ENCODE measurements at places on chromosomes 6 and 20. TPM values are rescaled to one million over a fixed set of nuclear protein-coding genes. Genes with fewer than 3 reads are reported as not detected.
A peak's percentile ranks its signal among the peaks of the same experiment; 100 is the strongest.

Gene UNC93A
- not detected for polyA plus RNA-seq

DNA sequence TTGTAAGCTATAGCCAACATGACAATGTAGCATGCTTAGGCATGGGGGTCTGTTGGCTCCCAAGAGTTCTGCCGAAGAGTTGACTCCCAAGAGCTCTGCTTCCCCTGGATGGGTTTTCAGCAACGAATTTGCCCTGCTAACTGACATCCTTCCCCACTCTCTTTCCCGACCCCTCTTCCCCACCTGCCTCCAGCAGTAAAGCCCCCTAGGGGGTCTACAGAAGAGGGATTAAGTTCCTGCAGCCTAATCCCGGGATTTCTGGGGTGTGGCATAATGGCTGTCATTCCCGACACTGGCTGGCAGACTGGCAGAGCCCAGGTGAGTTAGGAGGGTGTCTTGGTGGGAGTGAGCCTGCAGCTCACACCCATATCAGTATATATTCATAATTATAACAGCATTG lies 121.0 kb upstream of the ZNF184 start:
- H3K27ac ChIP-seq = no peak overlapping the region
- no peaks in the 10 kb centered on the region for H3K4me1 ChIP-seq
- peaks cover 70% of the 10 kb centered on the region for H3K27me3 ChIP-seq
- DNase-seq = no peak
- no peaks in the 10 kb centered on the region for H3K36me3 ChIP-seq

- DNase-seq = no peak
- no peaks in the 10 kb centered on the region for H3K36me3 ChIP-seq
- peaks cover 48% of the 10 kb centered on the region for H3K4me1 ChIP-seq
- H3K4me3 ChIP-seq = no peak overlapping the region
Observed at GRCh38 chr20:19071446-19071725, 141.1 kb upstream of the SLC24A3 start.

DNA sequence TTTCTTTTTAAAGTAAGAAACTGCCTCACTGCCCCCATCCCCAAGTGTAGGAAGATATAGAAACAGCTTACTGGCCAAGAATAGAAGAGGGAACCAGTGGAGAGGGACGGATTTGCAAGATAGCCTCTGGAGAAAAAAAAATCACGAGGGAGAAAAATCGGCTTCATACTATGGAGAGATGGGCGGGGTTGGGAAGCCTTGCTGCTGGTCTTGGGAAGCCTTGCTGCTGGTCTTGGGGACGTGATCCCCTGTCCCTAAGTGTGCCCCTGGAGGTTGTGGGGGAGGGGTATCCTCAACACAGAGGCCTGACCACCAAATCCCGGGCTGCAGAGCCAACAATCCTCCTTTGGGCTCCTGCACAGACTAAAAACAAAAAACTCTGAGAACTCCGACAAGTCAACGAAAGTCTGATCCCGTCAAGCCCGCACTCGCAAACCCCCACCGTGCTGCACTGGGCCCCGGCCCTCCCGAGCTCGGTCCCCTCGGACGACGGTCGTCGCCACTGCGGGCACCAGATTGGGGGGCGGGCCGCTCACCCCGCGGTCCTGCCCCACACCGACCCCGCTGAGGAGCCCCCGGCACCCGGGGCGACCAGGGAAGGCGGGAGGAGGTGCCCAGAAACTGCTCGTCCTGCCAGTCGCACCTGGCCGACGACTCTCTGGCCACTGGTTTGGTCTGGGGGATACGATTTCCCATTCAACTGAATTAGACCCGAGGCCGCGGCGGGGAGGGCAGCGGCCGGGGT lies 750 bp downstream of the MAP7 start:
- no peaks in the 10 kb centered on the region for H3K36me3 ChIP-seq
- H3K4me3 ChIP-seq = peak overlapping the region; percentile 15
- H3K4me1 ChIP-seq = peaks cover 16% of the 10 kb centered on the region
- no peak for DNase-seq
- H3K27me3 ChIP-seq = peaks cover 37% of the 10 kb centered on the region

GRCh38 chr6:130417951-130418350 lies 52.1 kb downstream of the TMEM200A start:
- H3K4me3 ChIP-seq = no peak overlapping the region
- H3K27me3 ChIP-seq = no peaks in the 10 kb centered on the region
- DNase-seq = no peak
- H3K27ac ChIP-seq = no peak overlapping the region

- peaks cover 13% of the 10 kb centered on the region for H3K4me1 ChIP-seq
- H3K36me3 ChIP-seq = no peaks in the 10 kb centered on the region
- H3K27ac ChIP-seq = no peak overlapping the region
- no peak for DNase-seq
- H3K27me3 ChIP-seq = no peaks in the 10 kb centered on the region
- no peak overlapping the region for H3K4me3 ChIP-seq
Observed at GRCh38 chr20:60091861-60092260, 133.6 kb downstream of the CDH26 start.

DNA sequence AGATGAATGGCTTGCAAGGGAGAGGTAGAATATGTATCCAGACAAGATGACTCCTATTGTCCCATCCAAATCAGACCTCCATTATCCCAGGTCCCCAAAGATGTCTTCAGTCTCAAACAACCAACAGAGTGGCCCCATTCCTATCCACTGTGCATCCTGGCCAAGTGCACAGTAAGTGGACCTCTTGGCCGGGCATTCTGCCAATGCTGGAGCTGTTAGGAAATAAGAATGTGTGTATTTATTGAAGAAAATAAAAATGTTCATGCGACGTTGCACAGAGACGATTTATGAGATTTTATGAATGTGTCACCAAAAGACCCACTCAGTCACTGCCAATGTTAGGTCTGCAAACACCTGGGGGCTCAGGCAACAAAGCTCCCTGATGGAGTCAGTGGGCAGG lies 196.0 kb downstream of the MAFB start:
- H3K4me1 ChIP-seq = peaks cover 73% of the 10 kb centered on the region
- no peak for DNase-seq
- no peaks in the 10 kb centered on the region for H3K36me3 ChIP-seq
- no peak overlapping the region for H3K4me3 ChIP-seq
- no peaks in the 10 kb centered on the region for H3K27me3 ChIP-seq

GRCh38 chr6:160256445-160256844 lies 2.2 kb downstream of the SLC22A2 start:
- H3K27me3 ChIP-seq = no peaks in the 10 kb centered on the region
- no peak overlapping the region for H3K27ac ChIP-seq
- no peak overlapping the region for H3K4me3 ChIP-seq
- no peak for DNase-seq

Gene EXOC2
- 4.6 TPM for polyA plus RNA-seq

- peaks cover 35% of the 10 kb centered on the region for H3K4me1 ChIP-seq
- H3K27ac ChIP-seq = no peak overlapping the region
Observed at GRCh38 chr6:106094964-106095335, 8.8 kb downstream of the PRDM1 start.

Gene RWDD1
- 11.8 TPM for polyA plus RNA-seq

GRCh38 chr6:84768442-84769174 lies 4.2 kb upstream of the TBX18 start:
- no peaks in the 10 kb centered on the region for H3K36me3 ChIP-seq
- peaks cover 10% of the 10 kb centered on the region for H3K4me1 ChIP-seq

DNA sequence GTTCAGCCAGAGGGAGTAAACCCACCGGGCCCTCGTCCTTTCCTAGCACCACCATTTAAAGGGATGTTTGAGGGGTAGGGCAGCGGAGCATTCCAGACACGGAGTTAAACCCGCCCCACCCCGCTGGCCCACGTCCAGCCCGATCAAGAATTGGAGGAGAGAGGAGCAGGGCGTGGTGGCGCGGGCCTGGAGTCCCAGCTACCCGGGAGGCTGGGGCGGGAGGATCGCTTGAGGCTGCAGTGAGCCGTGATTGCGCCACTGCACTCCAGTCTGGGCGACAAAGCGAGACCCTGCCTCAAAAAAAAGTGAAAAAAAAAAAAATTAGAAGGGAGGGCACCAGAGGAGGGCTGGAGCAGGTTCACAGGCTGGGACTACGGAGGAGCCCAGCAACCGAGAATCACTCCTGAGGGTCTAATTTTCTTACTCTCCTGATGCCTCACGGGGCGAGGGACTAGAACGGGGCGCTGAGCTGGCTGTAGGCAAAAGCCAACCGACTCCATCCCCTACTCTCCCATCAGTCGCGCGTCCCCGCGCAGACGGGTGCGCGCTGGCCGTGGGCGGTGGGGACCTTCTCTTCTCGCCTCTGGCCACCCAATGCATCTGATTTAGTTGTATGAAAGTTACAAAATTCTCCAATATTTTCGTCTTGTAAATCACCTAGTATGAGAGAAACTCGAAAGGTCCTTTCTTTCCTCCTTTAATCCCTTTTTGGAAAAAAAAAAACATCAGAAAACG lies 6.1 kb upstream of the HSPA1B start:
- H3K27me3 ChIP-seq = no peaks in the 10 kb centered on the region
- H3K4me3 ChIP-seq = peak overlapping the region; percentile 56
- DNase-seq = peak; percentile 24

DNA sequence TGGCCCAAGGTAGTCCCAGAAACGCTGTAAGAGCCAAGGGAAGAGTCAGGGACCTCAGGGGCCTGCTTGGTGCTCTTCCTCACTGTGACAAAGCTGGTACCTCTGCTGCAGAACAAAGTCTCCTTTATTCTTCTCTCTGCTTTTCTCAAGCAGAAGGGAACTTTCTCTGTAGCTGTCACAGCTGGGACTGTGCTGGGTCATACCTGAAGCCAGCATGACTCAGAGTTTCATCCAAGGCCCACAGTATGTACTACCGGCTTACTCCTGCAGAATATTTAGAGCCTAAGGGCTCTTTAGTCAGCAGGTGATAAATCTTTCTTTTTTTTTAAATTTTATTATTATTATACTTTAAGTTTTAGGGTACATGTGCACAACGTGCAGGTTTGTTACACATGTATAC lies 183.2 kb downstream of the TINAG start:
- H3K27ac ChIP-seq = no peak overlapping the region
- H3K36me3 ChIP-seq = no peaks in the 10 kb centered on the region
- no peaks in the 10 kb centered on the region for H3K4me1 ChIP-seq
- no peaks in the 10 kb centered on the region for H3K27me3 ChIP-seq

Gene ENPP5
- not detected for polyA plus RNA-seq

- H3K36me3 ChIP-seq = peaks cover 55% of the 10 kb centered on the region
- H3K4me3 ChIP-seq = no peak overlapping the region
Observed at GRCh38 chr6:20188630-20189075, 23.6 kb downstream of the MBOAT1 start.

Measured in CD14-positive monocyte (primary cell).